CD4-positive, alpha-beta memory T cell (primary cell): ENCODE measurements at places on chromosomes 2 and 18.

GRCh38 chr2:68463287-68463877, 3.7 kb downstream of the FBXO48 start:
- peak; percentile 65 for DNase-seq
- no peaks in the 10 kb centered on the region for H3K27me3 ChIP-seq
- no peak overlapping the region for H3K27ac ChIP-seq
- H3K36me3 ChIP-seq, result no peaks in the 10 kb centered on the region

GRCh38 chr2:49914281-49914680, 760.0 kb upstream of the FSHR start:
- H3K27ac ChIP-seq, result no peak overlapping the region
- no peak for DNase-seq
- H3K4me1 ChIP-seq, result no peaks in the 10 kb centered on the region
- no peak overlapping the region for H3K4me3 ChIP-seq
- no peaks in the 10 kb centered on the region for H3K27me3 ChIP-seq
- H3K36me3 ChIP-seq, result no peaks in the 10 kb centered on the region

GRCh38 chr2:178810422-178810821, 3.2 kb upstream of the TTN start:
- H3K27ac ChIP-seq, result no peak overlapping the region
- no peaks in the 10 kb centered on the region for H3K27me3 ChIP-seq
- no peaks in the 10 kb centered on the region for H3K4me1 ChIP-seq
- no peak overlapping the region for H3K4me3 ChIP-seq
- no peak for DNase-seq

DNA sequence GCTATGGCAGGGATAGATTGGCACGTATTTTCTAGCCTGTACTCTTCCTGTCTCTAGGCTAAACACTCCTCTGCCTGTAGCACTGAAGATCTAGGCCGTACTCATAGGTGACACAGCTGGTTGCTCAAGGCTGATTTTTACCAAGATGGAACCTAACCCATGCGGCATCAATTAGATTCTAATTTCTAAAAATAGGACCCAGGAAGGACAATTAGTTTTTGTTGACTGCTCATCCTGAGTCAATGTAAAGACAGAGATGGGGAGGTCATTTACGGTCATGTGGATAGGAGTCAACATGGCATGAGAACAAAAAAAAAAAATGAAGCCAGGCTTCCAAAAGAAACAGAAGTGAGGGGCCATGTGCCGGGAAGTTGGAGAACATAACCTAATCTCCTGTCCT, 360.7 kb upstream of the ETAA1 start:
- H3K36me3 ChIP-seq, result no peaks in the 10 kb centered on the region
- no peak overlapping the region for H3K27ac ChIP-seq
- no peaks in the 10 kb centered on the region for H3K27me3 ChIP-seq
- no peak overlapping the region for H3K4me3 ChIP-seq

GRCh38 chr2:172865422-172865821, 129.8 kb downstream of the RAPGEF4 start:
- H3K27ac ChIP-seq, result no peak overlapping the region
- no peak for DNase-seq
- no peaks in the 10 kb centered on the region for H3K36me3 ChIP-seq
- peaks cover 4% of the 10 kb centered on the region for H3K27me3 ChIP-seq
- H3K4me1 ChIP-seq, result no peaks in the 10 kb centered on the region
- no peak overlapping the region for H3K4me3 ChIP-seq
